ENCODE measurements at places on chromosomes 5 and 9.

DNA sequence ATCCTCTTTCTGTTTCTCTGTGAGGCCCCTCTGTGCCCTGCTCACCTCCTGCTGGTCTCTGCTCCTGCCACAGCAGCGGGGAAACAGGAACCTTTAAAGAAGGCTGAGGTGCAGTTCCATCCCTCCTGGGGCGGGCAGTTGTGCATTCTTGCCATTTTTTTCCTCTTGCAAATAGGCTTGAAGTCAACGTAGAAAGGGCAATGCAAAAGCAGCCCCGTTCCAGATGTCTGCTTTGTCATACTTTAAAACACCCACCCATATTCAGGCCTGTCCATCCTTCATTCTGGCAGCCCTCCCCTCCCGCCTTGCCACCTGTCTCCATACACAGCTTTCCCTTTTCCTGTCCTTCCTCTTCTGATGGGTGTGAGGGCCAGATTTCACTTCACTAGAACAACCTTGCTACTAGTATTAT is 65.4 kb upstream of the KLF9 start:
- DNase-seq, result no peak

DNA sequence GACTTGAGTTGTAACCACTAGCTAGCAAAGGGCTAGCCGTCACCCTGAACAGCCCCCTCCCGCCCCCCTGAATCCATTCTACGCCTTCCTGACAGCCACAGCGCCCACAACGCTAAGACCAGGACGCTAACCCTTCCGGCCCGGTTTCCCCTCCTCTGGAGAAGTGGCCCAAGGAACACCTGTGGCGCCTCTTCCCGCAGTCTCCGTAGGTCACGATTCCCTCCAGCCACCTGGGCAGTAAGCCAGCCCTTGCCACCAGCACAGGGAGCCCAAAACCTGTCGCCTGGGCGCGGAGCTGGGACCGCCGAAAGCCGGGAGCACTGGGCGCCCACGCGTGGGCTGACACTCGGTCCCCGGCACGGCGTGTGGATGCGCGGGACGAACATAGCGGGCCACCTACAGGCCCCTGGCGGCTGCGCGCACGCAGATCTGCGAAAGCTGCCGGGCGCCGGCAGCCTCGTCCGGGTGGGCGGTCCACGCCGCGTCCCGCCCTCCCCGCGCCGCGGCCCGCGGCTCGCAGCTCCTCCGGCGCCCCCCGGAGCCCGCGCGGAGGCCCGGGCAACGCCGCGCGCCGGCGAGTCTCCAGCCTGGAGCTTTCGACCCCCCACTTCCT is 596 bp downstream of the IRF1 start:
- DNase-seq, result peak; percentile 40

DNA sequence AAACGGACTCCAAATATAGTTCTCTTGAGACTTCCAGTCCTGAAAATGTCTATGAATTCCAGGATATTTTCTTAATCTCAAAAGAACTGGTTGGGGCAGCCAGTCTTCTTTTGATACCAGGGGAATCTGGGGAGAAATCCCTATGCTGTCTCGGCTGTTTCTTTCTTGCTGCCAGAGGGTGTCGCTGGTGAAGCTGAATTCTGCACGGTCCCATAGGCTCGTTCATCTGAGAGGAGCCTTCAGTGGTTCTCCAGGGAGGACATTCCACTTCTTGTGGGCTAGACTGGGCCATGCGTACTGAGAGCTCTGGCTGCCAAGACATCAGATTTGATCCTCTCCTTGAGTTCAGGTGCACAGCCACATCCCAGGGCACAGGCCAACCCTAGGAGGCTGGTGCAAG is 155.0 kb upstream of the CLINT1 start:
- DNase-seq, result no peak

GRCh38 chr5:14983666-14984441 is 112.3 kb upstream of the ANKH start:
- DNase-seq, result peak; percentile 28

GRCh38 chr5:39137819-39138451 is 63.7 kb upstream of the RICTOR start:
- no peak for DNase-seq

DNA sequence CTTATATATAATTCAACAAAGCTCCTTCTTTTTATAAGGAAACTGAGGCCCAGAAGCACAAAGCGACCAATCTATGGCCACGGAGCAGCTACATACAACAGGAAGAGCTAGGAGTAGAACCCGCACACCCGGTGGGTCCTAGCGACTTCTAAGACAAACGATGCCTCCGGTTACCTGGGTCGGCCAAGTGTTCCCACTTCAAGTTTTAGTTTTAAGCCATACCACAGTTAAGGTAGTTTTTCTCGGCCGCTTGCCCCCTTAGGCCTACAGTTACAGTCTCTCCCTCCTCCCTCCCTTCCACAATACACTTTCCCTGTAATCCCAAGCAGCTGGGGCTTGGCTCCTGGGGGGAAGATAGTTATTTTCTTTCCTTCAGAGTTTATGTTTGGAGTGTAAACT is 533 bp downstream of the SREK1IP1 start:
- DNase-seq, result no peak

- no peak for DNase-seq
Measured at GRCh38 chr5:103177543-103177942, 57.4 kb downstream of the PPIP5K2 start.

All from CD4-positive, alpha-beta T cell treated with Interleukin-17A for 1 hour (primary cell).